Anterior cingulate cortex (tissue), 58 donors: ENCODE measurements at places on chromosomes 3 and 15.
A peak's percentile ranks its signal among the peaks of the same experiment; 100 is the strongest.

- DNase-seq, result no peak
Measured at GRCh38 chr15:41562244-41562643, 3.2 kb downstream of the TYRO3 start.

DNA sequence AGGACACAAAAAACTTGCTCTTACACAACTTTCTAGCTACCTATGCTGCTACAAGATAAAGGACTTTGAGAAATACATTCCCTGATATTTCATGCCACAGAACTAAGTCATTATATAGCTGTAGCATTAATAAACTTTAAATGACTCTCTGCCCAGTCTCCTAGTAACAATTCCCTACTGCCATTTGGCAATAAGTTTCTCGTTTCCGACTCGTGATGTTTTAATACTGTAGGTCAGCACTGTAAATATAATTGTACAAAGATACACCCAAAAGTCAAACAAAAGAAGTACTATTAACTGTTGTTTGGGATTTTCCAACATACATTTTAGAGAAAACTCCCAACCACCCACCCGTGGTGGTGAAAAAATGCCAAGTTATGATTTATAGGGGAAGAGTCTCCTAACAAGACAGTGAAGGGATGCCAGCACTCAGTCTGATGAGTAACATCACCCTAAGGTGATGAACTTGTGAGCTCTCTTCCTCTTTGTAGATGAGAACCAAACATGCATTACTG lies 132.2 kb downstream of the DUT start:
- no peak for DNase-seq

DNA sequence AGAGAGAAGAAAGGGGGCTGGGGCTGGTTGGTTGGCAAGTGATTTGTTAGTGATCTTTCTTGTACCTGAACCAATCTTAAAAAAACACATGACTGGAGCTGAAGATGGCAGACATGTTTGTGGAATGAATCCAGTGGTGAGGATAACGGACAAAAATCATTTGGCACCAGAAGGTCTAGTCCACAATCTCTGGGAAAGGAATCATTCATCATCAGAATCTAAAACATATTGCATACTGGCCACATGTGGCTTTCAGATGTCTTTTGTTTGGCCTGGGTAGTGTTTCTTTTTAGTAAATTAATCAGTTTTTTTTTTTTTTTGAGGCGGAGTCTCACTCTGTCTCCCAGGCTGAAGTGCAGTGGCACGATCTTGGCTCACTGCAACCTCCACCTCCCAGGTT lies 5.0 kb downstream of the NEK11 start:
- DNase-seq, result no peak

DNA sequence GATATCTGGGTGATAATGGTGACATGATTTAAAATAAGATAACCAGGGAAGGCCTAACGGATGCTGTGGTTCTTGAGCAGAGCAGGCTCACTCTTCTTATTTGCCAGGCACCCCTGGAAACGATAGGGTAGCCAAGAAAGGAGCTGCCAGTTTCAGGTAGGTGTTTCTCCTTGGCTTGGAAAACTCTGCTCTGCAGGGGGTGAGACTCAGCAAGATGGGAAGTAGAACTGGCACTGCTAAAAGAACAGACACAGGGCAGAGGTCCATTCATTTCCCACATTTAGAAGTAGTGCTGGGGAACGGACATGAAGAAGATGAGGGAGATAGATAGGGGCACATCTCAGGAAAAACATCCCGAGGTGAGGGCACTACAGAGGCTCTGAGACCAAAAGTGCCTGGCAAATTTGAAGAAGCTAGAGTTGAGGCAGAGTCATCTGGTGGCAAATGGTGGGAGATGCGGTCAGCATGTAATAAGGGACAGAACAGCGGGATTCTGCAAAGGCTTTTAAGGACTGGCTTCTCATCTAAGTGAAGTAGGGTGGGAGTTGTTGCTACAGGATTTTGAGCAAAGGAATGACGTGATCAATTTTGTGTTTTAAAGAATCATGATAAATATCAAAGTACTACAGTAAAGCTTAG lies 323.4 kb upstream of the PLSCR5 start:
- DNase-seq, result no peak

GRCh38 chr3:125462722-125463299 lies 57.2 kb downstream of the SNX4 start:
- DNase-seq, result no peak

DNA sequence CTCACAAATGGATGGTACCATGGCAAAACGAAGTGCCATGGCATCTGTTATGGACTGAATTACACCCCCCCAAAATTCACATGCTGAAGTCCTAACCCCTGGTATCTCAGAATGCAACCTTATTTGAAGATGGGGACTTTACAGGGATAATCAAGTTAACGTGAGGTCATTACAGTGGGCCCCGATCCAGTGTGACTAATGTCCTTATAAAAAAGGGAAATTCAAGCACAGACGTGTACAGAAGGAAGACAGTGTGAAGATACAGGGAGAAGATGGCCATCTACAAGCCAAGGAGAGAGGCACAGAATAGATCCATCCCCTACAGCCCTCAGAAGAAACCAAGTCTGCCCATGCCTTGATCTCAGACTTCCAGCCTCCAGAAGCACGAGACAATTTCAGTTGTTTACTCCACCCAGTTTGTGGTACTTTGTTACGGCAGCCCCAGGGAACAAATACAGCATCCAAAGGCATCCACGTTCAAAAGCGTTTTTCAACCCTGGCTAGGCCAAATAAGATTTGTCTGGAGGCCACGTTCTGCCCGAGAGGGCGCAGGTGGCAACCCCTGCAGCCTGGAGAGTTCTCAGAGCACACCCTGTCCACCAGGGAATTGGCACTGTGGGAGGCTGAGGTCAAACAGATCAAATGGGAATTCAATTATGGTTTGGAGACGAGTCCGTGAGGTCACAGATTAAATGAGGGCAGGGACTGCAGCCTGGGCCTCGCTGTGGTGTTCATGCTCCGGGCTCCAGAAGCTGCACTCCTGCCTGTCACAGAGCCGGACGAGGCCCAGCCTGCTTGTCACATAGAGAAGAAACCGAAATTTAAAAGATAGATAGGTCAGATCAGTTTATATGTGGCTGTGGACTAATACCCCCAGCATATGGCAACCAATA lies 494.8 kb downstream of the SHQ1 start:
- no peak for DNase-seq

GRCh38 chr15:63191895-63192618 lies 2.7 kb downstream of the RAB8B start:
- no peak for DNase-seq

DNA sequence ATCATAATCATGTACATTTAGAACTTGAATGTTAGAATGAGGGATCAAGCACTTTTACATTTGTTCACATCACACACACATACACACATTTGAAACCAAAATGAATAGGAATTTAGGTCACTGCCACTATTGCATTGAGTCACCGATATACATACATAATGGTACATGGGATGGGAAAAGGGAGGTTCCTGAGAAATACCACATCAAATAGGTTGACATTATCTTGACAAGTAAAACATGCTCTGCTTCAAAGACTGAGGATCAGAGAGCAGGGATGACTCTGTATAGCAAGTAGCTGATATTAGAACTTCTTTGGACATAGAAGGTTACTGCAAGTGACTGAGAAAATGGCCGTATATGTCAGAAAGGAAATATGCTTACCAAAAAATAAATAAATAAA lies 847.2 kb downstream of the PLOD2 start:
- DNase-seq, result no peak

GRCh38 chr3:182364723-182365650 lies 428.3 kb upstream of the ATP11B start:
- DNase-seq, result peak; percentile 77

GRCh38 chr15:68734881-68735280 lies 85.8 kb downstream of the ANP32A start:
- DNase-seq, result no peak

GRCh38 chr3:13282358-13282985 lies 137.7 kb downstream of the NUP210 start:
- DNase-seq, result no peak

DNA sequence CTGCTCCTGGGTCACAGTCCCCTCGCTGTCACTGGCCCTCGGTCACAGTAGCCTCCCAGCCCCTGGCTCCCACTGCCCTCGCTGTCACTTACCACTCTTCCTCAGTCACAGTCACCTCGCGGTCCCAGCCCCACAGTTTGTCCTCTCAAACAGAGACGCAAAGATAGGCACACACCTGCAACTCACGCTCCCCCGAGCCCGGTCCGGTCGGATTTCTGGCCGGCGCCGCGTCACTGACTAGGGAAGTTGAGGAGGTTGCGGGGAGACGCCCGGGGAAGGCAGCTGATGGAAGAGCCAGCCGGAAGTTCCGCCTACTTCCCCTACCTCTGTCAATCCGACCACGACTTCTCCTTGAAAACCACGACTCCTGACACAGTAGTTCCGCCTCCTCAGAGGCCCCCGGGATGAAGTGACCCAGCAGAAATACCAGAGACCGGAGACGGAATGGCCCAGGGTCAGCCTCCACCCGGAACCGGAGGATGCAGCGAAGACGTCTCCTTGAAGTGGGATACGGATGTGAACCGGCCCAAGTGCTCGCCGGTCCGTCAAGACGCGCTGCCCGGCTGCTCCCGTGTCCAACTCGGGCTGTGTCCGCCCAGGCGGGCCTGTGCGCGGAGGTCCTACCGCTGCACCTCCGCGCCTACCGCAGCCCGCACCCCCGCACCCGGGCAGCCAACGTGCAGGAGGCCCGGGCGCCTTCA lies at the start of gene PCYT1A:
Gene PCYT1A (minus strand): TSS at position 287 of the 701 bp plus-strand sequence. CDS start 17,195 bp downstream, outside the sequence.
- peak; percentile 91 for DNase-seq

- DNase-seq, result no peak
Measured at GRCh38 chr3:48952510-48953118, 34.0 kb downstream of the ARIH2 start.

DNA sequence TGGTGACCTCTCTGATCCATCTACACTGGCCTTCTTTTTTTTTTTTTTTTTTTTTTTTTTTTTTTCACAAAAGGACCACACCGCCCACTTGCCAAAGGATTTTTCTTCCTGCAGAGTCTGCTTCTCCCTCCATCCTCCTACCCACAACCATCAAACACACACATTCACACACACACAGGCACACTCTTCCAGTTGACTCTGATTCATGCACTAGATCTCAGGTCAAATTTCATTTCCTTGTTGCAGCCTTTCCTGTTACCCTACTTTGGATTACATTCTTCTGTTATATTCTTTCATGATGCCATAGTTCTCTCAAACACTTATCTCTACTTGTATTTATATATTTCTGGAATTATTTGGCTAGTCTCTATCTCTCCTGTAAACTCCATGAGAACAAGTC lies 133.9 kb downstream of the STAC start:
- DNase-seq, result no peak

DNA sequence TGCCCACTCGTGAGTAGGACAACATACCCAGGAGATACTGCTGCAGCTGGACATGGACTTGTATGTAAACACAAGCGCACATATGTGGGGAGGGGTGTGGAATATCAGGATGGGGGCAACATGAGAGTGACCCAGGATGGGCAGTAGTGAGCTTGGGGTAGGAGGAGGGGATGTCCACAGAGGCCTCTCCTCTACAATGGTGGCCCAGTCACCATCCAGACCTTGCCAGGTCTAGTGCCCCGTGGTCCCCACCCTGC lies 266 bp upstream of the ZBTB47 start:
- no peak for DNase-seq

- DNase-seq, result no peak
Measured at GRCh38 chr3:108430540-108430939, 79.9 kb downstream of the MYH15 start.

DNA sequence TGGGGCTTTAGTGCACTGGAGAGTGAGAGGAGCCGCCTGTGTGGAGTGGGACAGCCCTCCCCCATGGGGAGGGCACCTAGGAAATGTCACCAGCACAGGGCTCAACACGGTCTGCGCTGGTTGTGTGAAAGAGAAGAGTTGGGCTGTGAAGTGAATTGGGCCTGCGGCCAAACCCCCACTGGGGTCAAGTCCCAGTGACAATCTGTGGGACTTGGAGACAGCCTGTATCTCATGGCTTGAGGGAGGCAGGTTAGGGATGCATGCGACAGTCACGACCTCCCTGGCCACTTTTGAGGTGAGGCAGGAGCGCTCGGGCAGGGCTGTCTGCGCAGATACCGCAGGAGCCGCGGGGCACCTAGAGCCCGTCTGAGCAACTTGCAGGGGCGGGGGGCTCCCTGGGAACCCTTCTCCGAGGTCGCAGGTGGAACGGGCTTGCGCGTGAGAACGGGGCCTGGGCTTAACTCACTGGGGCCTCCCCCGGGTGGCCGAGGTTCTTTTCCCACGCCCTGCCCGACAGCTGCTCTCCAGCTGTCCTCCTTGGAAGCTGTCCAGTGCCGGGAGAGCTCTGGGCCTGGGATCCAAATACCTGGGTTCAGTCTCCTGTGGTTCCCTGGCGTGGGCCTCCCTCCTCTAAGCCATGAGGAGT lies 77.4 kb downstream of the SNRK start:
- no peak for DNase-seq

- DNase-seq, result no peak
Measured at GRCh38 chr3:32969656-32970055, 18.2 kb downstream of the CCR4 start.

DNA sequence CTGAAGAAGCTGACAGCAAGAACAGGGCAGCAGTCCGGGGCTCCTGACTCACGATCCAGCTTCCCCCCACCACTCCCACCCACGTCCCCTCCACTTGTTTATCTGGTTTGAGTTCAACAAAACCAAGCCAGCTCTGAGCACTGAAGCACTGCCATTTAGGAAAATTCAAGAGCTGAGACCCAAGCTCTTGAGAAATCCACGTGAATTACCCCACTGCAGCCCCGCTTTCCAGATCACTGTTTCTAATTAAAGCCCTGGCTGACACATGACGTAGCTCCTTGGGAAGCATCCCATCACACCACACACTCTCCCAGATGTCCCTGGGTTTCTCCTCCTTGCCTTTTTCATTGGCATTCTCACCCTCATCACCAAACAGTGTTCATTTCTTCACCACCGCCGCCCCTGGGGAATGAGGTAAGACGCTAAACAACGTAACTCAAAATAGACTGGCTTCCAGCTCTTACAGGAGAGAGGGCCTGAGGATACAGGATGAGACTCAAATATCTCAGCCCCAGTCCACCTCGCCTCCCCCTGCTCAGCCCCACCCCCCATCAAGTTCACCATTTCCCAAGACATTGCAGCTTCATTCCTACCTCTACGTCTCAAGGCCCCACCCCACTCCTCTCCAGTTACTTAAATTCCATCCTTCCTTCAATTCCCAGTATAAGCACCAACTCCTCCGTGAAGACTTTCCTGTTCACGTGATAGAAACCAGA lies 95.4 kb downstream of the SRGAP3 start:
- DNase-seq, result peak; percentile 36

GRCh38 chr15:68558318-68559305 lies 20.2 kb upstream of the CORO2B start:
- DNase-seq, result no peak

GRCh38 chr3:5349343-5349742 lies 161.8 kb downstream of the EDEM1 start:
- no peak for DNase-seq
